ENCODE measurements at places on chromosomes 6 and 20.

- no peak for DNase-seq
Measured at GRCh38 chr20:24892522-24892921, 56.5 kb upstream of the CST7 start.

GRCh38 chr6:24249926-24250325 is 107.9 kb downstream of the DCDC2 start:
- no peak for DNase-seq

GRCh38 chr6:89630488-89630887 is 8.1 kb downstream of the LYRM2 start:
- no peak for DNase-seq

GRCh38 chr20:57536120-57536708 is 11.3 kb upstream of the CTCFL start:
- no peak for DNase-seq

- DNase-seq = no peak
Measured at GRCh38 chr20:20447196-20447595, 79.3 kb downstream of the INSM1 start.

GRCh38 chr6:22236626-22237414 is 60.0 kb downstream of the PRL start:
- DNase-seq = no peak

GRCh38 chr20:26169506-26169905 is 472.9 kb upstream of the ZNF337 start:
- no peak for DNase-seq

DNA sequence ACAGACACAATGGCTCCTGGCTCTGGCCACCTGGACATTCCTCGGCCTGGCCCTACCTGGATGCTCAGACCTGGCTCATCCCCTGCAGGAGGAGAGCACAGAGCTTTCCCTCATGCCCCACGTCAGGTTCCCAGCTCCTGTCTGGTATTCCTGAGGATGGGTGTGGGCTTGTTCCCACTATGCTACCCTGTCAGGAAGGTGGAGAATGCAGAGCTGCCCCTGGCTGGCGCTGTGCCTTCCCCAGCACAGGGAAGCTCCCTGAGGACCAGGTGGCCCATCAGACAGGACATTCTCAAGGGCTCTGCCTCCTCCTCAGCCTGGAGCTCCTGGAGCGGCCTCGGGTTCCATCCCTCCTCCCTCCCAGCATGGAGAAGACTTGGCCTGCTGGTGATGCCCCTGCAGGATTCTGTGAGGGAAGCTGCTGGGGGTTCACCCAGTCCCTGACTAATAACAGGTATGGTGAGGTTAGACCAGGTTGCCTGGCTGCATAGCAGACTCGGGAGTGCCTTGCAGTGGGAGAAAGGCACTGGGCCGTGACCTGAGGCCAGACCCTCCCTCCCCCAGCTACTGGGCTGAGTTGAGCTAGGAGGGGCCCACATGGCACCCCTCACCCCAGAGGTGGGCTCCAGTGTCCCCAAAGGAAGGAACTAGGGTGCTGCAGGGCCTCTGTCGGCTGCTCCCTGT is 156.0 kb upstream of the MLN start:
- DNase-seq = no peak

DNA sequence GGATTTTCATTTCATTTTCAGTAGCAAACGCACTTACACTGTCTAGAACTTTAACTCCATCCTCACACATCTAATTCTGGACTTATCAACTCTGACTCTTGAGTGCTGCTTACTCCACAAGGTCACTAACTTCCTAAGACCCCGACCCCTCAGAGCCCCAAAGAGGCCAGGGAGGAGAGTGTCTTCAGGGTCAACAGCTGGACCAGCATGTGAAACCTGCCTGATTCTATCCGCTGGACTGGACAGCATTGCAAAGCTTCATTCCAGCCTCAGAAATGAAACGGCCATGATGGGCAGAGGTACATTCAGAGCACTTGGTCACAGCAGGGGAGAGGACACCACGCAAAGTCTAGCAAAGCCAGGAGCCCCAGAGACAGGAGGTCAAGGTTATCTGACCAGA is 9.1 kb downstream of the RNASET2 start:
- no peak for DNase-seq

GRCh38 chr6:24026050-24026449 is 100.0 kb upstream of the NRSN1 start:
- DNase-seq = no peak

DNA sequence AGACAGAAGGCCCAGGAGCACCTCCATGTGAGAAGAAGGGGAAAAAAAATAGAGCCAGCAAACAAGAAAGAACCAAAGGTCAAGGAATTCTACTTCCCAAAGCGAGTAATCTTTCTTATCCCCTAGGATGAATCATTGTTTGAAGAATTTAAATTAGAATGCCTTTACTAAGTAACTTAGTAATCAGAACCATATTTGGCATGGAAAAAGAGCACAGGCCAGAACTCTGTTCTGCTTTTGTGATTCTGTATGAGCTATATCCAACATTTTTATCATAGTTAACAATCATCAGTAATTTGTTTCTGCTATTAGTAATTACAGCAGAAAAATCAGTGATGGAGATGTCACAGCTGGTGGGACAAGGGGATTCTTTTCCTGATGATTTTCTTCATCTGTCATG is 228.8 kb upstream of the FAM83B start:
- DNase-seq = no peak

GRCh38 chr20:52965819-52966218 is 6.3 kb upstream of the TSHZ2 start:
- DNase-seq = no peak

- no peak for DNase-seq
Measured at GRCh38 chr6:75946146-75946831, 126.2 kb downstream of the IMPG1 start.

DNA sequence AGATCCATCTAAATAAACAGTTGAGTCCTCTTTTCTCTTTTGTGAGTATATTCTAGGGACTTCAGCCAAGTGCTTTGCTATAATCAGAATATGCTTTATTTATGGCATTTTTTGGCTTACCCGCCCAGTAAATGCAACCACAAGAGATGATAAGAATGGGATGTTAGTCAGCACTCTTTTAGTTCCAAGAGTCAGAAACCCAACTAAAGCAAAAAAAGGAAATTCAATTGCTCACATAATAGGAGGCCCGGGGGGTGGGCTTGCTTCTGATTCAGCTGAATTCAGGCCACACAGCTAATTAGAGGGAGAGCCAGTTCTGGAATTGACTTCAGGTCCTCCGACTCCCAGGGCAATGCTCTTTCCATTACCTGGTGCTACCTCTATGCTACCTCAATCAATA is 250.6 kb downstream of the FARS2 start:
- DNase-seq = no peak

DNA sequence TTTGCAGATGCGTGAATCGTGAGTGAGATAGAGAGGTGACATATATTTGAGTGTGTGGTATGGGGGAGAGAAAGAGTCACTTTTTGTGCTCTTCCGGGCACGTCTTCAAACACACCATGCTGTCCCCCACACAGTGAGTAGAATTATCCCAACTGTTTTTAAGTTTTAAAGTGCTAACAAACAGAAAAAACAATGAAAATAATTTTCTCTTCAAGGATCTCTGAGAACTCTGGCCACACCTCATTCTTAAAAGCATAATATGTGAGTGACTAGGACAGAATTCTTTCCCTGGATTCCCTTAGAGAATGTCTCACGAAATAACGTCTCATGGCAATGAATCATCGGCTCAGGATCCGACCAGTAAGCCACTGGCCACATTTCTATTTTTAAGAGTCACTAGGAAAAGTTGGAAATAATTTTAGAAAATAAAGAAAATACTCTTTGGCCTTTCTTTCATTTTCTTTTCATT is 235.7 kb upstream of the ZNF217 start:
- DNase-seq = no peak

GRCh38 chr6:134938896-134939295 is 11.0 kb downstream of the ALDH8A1 start:
- DNase-seq = no peak
